Posterior vena cava (tissue), 2 donors: ENCODE measurements at places on chromosomes 7 and 10. TPM values are rescaled to one million over a fixed set of nuclear protein-coding genes. Genes with fewer than 3 reads are reported as not detected.

GRCh38 chr10:109859221-109859620 is 64.1 kb downstream of the XPNPEP1 start:
- DNase-seq: no peak

DNA sequence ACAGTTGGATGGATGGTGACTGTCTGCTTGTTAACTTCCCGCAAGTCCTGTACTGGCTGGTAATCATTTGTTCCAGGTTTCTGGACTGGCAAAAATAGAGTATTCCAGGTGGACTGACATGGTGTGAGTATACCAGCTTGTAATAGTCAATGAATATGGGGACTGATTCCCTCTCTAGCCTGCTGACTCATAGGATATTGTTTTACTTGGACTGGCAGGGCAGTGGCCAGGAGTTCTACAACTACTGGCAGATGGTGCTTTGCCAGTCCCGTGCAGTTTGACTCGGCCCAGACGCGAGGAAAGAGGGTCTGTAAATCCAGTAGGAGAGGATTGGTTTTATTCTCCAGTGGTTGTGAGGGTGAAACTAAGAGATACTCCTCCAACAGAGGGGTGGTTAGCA is 78.0 kb downstream of the PRR15 start:
- DNase-seq: no peak

DNA sequence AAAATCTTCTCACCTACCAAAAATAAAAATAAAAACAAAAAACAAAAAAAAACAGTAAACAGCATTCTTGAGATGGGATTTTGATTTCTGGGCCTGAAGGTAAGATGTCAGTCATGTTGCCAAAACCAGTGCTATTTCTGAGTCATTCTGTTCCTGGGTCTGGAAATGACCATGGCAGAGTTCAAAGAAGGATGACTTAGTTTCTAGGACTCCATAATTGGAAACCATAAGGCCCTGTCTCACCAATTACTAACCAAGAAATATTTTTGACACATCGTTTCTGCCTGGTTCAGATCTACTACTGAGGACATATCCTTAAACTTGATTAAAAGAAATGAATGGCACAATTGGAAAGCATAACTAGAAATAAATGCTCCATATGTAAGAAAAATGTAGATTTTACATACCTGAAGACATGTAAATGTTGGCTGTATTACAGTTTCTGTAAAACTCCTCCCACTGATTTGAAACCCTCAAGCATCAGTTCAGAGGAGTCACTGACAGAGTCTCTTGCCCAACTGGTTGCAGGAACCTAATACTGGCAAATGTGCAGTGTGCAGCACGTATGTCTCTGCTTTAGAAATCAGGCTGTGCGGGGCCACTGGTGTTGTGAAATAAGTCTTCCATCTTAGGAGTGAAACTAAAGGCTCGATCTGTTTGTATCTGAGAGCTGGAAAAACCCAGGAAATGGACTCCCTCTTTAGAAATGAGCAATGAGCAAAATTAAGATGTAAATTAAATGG is 84.8 kb upstream of the EGR2 start:
- no peak for DNase-seq

DNA sequence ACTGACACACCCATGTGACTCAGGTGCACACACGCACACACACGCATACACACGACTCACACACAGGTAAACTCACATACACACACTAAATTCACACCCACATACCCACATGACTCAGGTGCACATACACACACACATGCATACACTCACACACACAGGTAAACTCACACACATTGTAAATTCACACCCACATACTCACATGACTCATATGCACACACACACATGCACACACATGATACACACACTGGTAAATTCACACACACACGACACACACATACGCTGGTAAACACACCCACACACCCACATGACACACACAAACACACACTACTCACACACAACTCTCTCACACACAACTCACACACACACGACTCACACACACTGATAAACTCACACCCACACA is 63.6 kb downstream of the TCERG1L start:
- DNase-seq: no peak

The CDH23 gene
- 24.5 TPM for total RNA-seq
